ENCODE measurements at places on chromosomes 4 and X.

- DNase-seq = no peak
Observed at GRCh38 chrX:154366666-154367055, 7.8 kb downstream of the FLNA start.

DNA sequence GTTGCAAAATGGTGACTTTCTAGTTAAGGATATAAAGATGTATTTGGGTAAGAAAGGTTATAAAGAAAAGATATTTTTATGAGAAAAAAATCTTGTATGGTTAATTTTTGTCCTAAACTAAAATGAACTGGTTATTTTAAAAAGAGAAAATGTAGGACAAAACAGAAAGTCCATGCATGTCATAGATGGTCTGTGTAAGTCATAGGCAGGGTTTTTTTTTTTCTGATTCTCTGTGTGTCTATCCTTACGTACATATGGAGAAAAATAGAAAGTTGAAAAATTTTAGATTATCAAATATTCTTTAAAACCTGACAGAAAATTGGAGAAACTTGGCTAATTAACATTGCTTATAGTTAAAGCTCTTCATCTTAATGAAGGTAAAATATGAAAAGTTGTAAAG, 493.4 kb downstream of the IQCM start:
- no peak for DNase-seq

- no peak for DNase-seq
Observed at GRCh38 chr4:98151145-98151924, 8.1 kb upstream of the STPG2 start.

DNA sequence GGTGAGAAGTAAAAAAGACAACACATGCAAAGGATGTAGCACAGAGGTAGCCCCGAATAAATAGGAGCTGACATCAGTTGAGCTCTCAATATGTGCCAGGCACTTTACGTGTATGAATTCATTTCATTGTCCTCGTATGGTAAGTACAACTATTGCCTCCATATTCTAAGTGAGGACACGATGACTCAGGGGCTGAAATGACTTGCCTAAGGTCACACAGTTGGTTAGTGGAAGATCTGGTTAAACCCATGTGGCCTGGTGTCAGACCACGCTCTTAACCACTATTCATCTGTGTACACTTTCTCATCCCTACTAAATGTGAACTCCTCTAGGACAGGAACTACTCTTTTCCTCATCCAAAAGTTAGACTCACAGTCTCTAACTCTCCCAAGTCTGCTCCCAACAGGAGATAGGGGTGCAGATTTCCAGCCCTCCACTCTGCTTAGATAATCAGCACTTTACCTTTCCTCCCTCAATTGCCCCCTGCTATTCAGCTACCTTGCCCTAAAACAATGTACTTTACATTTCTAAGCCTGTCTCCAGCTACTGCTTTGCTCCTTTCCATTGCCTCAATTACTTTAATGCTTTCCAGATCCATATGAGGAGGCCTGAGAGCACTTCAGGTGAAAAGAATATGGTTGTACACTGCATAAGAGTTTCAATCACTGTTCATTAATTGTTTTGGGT, 58.8 kb upstream of the LHFPL1 start:
- no peak for DNase-seq

- no peak for DNase-seq
Observed at GRCh38 chrX:1281521-1281920, 12.9 kb downstream of the CSF2RA start.
